RWPE2 (cell line): ENCODE measurements at places on chromosomes 1 and 21.

DNA sequence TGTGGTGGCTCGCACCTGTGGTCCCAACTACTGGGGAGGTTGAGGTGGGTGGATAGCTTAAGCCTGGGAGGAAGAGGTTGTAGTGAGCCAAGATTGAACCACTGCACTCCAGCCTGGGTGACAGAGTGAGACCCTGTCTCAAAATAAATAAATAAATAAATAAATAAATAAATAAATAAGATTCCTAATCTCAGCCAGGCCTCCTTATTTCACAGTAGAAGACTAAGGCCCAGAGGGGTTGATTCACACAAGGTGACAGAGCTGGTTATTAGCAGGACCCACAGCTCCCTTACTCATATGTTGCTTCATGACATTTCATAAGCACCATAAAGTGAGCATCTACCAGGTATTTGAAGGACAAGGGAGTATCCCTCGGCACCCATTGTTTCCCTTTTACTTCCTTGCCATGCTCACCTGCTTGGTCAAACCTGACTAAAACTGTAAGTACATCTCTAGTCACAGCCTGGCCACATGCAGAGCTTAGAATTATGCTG, 32.7 kb downstream of the ALG14 start:
- DNase-seq = no peak

- no peak for DNase-seq
These were observed 304.9 kb upstream of the USP24 start for GRCh38 chr1:55519937-55520683.

DNA sequence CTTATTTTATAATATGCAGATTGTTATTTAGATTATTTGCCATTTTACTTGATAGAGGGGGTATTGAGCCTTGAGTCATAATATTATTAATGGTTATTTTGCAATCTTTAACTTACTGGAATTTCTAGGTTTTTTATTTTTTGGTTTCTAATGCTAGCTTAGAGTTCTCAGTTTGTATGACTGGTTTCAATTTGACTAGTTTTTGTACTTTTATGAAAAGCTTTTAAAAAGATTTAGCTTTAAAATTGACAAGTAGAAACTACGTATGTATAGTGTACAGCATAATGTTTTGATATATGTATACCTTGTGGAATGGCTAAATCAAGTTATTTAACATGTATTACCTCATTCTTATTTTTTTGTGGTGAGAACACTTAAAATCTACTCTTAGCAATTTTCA, 41.5 kb downstream of the CEP350 start:
- no peak for DNase-seq

DNA sequence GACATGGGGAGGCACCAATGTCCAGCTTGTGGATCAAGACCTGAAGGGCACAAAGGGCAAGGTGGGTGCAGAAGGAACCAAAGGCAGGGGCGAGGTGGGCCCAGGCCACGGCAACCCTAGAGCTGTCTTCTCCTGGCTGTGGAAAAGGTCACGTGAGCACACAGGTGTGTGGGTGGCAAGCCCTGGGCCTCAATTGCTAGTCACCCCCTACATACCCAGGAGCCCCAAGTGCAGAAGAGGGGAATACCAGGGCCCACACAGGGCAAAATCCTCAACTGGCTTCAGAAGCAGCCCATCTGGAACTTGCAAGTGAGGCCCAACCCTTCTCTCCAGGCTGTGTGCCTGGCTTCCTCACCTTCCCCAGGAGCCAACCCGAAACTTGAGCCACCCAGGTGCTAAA, 25.6 kb downstream of the ZBTB17 start:
- DNase-seq = no peak

DNA sequence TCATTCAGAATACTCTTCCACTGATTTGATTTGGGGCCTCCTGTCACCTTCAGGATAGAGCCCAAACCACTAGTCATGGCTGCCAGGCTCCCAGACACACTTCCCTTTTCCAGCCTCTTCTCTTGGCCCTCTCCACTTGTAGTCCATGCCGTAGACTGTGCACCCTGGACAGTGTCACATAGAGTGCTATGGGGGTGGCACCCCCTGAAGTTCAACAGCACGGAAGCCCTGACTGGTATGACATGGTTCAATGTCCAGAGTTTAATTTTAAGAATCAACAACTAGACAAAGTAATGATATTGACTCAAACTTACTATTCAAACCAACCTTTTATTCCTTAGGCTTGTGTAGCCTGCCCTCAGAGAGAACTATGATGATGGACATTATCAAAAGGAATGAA, 22.3 kb downstream of the FMO2 start:
- no peak for DNase-seq

DNA sequence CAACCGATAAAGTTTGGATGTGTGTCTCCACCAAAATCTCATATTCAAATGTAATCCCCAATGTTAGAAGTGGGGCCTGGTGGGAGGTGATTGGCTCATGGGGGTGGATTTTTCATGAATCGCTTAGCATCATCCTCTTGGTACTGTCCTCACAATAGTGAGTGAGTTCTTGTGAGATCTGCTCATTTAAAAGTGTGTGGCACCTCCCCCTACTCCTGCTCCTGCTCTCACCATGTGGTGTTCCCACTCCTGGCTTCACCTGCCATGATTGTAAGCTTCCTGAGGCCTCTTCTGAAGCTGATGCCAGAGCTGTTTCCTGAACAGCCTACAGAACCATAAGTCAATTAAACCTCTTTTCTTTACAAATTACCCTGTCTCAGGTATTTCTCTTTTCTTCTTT, 28.2 kb upstream of the PRDX6 start:
- DNase-seq = no peak

DNA sequence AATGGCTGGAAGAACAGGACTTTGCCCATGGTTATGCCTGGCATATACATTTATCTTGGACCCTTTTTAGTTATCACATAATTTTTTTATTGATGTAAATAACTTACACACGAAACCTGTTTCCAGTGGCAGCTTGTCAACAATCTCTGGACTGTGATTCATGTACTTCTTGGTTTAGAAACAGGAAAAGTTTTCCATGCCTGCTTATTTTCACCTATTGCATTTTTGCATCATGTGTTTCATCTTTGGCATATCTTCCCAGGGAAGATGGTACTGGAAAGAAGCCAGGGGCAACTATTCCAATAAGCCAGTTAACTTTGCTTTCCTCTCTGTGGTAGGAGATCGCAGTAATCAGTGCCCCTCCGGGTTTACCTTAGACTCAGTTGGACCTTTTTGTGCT, 210.3 kb downstream of the TPR start:
- DNase-seq = no peak

DNA sequence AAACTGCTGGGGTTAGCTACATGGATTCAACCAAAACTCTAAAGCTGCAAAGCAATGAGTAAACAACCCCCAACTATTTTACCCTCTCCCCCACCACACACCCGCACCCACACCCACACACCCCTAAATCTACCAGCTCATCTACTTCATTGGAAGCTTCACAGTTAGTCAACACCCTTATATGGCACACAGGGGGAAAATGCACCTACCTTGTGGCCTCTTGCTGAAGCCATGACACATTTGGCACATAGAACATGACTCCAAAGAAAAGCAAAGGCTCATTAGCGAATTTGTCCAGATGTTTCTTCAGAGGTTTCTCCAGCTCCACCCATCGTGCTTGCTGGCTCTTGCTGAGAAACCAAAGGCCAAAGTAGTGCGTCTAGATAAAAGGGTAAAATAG, 99.8 kb downstream of the PTPN14 start:
- no peak for DNase-seq

DNA sequence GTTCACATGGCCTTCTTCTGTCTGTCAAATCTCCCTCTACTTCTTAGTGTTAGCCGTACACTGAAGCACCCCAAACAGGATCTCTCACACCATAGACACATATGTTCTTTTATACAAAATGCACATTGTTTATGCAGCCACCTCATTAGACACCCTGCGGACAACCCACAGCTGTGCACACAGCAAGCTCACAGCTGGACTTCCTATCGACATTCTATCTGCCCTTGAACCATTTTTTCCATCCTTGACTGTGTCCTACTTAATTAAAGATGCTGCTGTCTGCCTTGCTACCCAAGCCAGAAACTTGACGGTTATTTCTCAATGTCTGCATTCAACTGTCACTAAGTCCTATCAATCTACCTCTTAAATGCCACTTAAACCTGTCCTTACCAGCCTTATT, 3.2 kb upstream of the ZBTB21 start:
- DNase-seq = no peak

DNA sequence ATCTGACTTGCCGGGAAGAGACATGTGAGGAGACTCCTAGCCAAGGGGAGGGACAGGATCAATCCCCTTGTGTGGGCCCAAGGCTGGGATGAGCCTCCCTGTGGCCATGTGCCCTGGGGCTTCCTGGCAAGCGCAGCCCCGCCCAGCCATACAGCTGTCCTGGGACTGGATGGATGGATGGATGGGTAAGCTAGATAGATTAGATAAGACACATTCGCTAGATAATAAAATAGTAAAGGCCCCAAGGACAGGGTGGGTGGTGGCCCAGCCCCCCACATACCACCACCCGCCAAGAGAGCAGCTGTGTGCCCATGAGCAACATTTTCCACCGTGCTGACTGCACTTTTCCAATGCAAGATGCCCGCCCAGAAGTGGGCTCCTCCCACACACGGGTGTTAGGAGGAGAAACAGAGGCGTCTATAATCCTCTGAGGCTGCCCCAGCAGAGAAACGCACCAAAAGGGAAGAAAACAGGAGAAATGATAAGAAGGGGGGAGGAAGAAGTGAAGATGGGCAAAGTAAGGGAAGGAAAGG, 25.1 kb downstream of the ZBTB17 start:
- DNase-seq = no peak

DNA sequence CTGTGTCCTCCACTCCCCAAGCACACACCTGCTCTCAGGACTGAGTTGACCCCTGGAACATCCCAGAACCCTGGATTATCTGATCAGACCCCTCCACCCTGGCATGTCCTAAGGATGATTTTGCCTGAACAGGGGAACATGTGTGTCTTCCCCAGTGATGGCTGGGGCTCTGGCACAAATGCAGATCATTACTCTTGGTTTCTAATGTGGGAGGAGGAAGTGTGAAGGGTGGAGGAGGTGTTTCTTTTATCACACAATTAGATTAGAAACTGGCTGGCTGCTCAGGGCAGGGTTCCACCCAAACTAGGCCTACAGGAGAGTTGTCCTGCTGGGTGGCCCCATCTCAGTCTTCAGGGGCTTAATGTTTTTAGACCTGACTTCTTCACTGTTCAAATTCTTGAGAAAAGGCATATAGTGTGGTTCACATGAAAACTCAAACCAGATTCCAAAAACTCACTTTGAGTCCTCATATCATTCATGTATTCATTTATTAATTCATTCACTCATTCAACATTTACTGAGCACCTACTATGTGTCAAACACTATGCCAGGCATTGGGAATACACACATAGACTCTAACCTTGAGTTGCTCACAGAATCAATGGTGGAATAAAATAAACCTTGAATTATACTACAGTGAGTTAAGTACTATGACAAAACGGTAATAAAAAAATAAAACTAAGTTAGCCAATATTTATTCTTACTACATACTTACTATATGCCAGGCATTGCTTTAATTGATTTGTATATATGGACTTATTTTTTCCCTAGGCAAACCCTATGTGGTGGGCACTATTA, 221.8 kb upstream of the JUN start:
- DNase-seq = no peak

DNA sequence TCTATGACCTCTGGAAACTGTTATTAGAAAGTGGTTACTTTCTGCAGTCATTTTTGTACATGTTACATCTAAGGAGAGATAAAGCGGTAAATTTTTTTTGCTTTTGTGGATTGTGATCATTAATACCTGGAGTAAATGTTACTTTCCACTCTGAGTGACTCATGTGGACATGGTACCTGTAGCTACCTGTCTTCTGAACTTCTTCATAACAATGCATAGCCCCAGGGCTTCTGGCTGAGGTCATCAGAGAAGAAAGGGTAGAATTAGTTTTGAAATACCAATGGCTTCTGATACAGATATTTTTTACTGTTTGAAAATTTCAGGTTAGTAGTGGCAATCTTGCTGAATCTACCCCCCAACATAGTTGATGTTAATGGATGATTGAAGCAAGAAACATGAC, 489.3 kb downstream of the RWDD3 start:
- DNase-seq = peak; percentile 91

GRCh38 chr1:11178021-11179015, 10.8 kb upstream of the ANGPTL7 start:
- DNase-seq = no peak

DNA sequence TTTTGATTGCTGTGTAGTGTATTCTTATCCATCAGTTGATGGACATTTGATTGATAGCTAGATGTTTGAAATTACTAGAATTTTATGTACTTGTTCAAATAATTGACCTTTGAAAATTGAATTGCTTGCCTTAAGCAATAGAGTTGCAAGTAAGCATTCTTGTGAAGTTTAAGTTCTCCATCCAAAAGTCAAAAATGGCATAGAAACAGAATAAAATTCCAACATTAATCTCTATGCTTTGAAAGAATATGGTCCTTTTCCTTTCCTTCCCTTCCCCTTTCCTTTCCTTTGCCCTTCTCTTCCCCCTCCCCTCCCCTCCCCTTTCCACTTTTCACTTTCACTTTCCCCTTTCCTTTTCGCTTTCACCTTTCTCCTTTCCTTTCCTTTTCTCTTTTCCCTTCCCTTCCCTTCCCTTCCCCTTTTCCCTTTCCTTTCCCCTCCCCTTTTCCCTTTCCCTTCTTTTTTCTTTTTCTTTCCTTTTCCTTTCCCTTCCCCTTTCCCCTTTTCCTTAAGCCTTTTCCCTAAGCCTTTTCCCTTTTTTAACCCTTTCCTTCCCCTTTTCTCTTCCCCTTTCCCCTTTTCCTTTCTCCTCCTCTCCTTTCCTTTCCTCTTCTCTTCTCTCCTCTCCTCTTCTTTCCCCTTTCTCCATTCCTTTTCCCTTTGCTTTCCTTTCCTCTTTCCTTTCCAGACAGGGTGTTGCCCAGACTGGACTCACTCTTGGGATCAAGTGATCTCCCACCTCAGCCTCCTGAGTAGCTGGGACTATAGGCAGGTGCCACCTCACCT, 67.4 kb downstream of the SASS6 start:
- DNase-seq = no peak

DNA sequence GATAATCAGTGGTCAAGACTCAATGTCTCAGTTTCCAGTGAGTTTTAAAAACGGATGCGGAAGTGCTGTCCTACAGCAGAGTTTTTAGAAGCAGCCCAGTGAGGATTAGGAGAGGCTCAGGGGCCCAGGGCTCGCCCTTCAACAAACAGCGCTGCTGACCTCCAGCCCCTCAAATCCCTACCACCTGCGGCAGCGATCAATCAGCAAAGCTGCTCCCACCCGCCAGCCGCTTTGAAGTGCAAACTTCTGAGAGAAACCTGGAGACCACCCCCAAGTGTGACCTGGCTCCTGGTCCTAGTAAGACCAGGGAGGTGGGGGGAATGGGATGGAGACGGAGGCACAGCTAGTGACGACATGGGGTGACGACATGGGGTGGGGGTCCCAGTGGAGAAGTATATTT, 14.4 kb downstream of the ZBTB17 start:
- DNase-seq = no peak

- DNase-seq = peak; percentile 89
These were observed 9.5 kb upstream of the TNFRSF14 start for GRCh38 chr1:2546515-2547209.
